ENCODE measurements at places on chromosomes 4 and X.

- DNase-seq: no peak
Observed at GRCh38 chrX:130419263-130419662, 17.5 kb downstream of the RBMX2 start.

DNA sequence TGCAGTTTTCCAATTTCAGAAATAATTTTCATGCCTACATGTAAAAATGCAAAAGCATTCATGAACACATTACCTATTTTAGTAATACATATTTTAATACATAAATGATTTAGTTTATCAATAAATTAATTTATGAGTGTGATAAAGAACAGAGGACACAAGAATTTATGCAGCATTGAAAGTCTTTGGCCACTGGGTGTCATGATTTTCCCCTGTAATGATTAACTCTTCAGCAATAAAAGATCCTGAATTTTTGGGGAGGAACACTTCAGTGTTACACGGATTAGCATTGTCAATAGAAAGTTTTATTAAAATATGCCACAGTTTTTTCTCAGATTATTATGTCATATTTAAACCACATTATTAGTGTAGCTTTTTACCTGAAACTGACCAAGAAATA, 8.6 kb upstream of the VCX2 start:
- no peak for DNase-seq

DNA sequence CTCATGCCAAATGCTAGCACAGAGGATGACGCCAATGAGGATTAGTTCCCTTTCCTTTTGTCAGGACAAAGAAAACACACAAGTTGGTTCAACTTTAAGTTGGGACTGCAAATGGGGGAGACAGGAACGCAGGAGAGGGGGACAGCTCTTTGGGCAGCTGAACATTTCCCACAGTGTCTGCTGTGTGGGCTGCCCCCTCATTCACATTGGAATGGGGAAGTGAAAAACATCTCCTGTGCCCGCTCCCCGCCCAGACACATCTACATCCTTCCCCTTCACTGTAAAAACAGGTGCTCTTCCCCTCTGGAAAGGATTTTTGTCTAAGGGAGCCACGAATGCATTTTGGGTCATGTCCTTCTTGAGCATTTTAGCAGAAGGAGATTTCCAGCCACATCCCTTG, 44.5 kb upstream of the TBC1D9 start:
- no peak for DNase-seq

DNA sequence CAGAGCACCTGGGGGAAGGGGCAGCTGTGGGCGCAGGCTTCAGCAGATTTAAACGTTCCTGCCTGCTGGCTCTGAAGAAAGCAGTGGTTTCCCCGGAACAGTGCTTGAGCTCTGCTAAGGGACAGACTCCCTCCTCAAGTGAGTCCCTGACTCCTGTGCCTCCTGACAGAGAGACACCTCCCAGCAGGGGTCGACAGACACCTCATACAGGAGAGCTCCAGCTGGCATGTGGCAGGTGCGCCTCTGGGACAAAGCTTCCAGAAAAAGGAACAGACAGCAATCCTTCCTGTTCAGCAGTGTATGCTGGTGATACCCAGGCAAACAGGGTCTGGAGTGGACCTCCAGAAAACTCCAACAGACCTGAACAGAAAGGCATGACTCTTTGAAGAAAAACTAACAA, 68.1 kb downstream of the ZC4H2 start:
- no peak for DNase-seq

DNA sequence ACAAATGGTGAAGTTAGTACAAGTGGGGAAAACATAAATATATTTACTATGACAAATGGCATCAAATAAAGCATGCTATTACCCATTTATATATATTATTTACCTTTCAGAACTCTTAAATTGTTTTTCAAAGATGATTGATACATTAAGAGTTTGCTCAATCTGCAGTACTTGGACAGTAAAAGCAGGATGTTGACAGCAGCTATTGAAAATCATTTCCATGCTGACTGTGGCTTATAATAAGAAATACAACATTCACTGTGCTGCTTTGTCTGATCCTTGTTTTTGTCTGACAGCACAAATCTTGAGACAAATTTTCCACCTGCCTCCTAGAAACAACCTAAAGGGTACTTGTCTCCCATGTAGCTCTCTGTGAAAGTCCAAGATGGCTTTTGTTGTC, 134.1 kb upstream of the FAT1 start:
- no peak for DNase-seq

- no peak for DNase-seq
Observed at GRCh38 chr4:85092536-85092935, 126.0 kb upstream of the WDFY3 start.

DNA sequence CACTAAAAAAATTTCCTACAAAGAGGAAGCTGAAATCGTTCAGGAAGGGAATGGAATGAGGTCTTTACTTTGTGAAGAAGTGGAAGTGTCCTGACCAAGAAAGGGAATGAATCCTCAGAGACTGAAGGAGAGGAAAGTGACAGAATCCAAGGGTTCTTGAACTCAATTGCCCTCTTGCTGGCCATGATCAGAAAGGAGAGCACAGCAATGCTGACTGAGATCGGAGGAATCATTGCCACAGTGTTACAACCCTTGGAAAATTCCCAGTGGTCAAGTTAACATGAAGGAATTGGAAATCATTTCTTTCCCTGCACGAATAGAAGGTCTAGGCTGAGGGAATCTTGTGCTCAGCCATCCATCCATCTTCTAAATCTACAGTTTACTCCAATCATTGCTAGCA, 190.0 kb upstream of the NEIL3 start:
- DNase-seq: no peak

DNA sequence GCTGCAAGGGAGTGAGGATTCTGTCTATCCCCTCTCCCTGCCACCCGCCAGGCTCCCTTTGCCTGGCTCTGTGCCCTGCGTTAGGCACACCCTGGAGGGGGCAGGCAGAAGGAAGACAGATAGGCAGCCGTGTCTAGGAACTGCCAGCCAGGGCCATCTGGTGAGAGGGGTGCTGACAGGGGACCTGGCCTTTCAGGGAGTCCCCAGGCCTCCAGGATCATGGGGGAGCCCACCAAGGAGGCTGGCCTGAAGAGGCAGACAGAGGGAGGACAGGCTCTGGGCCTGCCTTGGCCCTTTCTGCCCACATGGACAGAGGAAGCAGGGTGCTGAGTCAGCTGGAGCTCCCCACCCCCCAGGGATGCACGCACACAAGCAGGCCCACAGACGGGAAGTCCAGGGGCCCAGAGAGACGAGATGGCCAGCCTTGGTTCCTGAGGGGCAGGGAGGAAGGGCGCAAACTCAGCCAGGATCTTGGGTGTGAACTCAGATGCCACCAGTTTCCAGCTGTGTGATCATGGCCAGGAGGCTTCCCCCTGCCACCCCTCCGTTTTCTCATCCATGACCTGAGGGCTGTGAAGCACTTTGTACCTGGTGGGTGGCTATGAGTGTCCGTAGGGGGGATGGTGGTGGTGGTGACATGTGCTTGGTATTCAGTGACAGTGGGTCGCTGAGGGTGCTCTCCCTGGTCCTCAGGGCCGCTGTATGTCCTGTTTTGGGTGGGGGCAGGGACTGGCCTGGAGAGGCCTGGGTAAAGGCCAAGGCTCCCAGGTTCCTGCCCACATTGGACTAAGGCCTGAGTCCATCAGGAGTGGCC, 1.8 kb downstream of the SH3BP2 start:
- peak; percentile 80 for DNase-seq

- DNase-seq: no peak
Observed at GRCh38 chr4:40600850-40601249, 28.8 kb downstream of the RBM47 start.

- no peak for DNase-seq
Observed at GRCh38 chrX:83658731-83659130, 150.6 kb downstream of the POU3F4 start.

GRCh38 chrX:7184816-7185215, 36.9 kb upstream of the PUDP start:
- DNase-seq: no peak

- no peak for DNase-seq
Observed at GRCh38 chr4:169029947-169030346, 19.9 kb upstream of the CBR4 start.

- no peak for DNase-seq
Observed at GRCh38 chr4:1449833-1450741, 43.8 kb upstream of the NKX1-1 start.

DNA sequence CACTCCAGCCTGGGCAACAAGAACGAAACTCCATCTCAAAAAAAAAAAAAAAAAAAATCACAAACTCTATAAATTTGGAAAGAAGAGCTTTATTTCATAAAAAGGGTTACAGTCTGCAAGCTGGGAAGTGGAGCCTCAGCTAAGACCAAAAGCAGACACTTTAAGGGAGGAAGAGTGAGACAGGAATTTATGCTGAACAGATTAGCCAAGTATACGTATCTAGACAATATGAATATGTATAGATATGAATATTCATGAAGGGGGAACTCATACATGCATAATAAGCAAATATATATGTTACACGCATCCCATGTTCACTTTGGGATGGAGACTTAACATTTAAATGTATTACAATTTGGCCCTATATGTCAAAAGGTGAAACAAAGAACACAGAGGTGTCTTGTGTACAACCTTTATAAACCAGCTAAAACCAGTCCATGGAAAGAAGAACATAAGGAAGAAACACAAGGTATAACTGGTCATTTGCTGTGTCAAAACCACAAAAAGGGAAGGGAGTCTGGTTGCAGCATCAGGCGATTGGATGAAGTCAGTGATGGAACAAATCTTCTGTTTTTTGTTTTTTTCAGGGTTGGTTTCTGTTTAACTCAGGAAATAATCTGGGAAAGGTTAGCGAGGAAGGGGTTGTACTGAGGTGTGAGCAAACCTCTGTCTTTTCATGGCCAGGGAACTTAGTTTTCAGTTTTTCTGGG, 130.0 kb upstream of the MAOA start:
- no peak for DNase-seq

DNA sequence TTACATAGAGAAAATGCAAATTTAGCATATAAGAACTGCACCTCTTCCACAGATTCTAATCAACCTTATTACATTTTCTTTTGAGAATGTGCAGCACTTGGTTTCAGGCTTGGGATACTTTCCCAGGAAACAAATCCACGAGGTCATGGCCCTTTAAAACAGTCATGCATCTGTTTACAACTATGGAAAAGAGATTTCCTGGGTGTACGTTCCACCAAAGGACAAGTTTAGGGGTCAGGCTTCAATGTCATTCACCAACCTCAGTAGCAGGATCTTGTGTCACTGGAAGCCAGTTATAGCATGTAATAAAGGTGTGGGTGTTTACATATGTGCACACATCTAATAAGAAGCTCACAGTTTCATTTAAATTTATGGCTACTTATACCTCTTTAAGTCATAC, 30.7 kb downstream of the EREG start:
- peak; percentile 61 for DNase-seq

- DNase-seq: no peak
Observed at GRCh38 chrX:7654316-7654715, 188.7 kb upstream of the VCX start.

DNA sequence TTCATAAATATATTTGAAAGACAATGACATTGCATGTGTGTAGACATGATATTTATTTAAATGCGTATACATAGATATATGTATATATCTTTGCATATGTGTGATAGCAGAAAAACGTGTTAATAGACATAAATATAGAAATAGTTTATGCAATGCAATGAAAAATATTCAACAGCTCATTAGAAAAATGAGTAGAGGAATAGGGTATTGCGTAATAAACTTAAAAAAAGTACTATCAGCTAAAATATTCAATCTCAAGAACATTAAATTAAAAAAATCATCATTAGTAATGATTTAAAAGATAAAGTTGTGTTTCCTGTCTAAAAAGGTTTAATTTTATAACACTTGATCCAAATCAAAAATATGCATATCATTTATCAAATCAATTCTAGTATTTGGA, 2101.5 kb upstream of the TENM3 start:
- DNase-seq: no peak

DNA sequence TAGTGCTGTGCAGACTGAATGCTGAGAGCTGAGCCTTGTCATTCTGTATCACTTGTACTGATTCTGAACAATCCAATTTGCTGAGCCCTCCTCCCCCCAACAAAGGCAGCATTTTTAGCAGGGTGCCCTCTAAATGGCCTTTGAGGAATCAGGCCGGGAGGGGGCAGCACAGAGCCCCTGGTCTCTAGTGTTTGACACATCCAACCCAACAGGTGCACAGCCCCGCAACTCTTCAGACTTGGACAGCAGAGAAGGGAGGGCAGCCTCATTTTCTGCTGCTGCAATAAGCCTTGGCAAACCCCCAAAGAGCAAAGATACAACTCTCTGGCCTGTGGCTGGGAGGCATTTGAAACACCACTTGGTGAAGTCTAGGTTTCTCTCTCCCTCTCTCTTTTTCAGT, 3.4 kb downstream of the ATP1B4 start:
- peak; percentile 8 for DNase-seq

GRCh38 chrX:112654871-112655270, 24.9 kb downstream of the LHFPL1 start:
- peak; percentile 46 for DNase-seq

DNA sequence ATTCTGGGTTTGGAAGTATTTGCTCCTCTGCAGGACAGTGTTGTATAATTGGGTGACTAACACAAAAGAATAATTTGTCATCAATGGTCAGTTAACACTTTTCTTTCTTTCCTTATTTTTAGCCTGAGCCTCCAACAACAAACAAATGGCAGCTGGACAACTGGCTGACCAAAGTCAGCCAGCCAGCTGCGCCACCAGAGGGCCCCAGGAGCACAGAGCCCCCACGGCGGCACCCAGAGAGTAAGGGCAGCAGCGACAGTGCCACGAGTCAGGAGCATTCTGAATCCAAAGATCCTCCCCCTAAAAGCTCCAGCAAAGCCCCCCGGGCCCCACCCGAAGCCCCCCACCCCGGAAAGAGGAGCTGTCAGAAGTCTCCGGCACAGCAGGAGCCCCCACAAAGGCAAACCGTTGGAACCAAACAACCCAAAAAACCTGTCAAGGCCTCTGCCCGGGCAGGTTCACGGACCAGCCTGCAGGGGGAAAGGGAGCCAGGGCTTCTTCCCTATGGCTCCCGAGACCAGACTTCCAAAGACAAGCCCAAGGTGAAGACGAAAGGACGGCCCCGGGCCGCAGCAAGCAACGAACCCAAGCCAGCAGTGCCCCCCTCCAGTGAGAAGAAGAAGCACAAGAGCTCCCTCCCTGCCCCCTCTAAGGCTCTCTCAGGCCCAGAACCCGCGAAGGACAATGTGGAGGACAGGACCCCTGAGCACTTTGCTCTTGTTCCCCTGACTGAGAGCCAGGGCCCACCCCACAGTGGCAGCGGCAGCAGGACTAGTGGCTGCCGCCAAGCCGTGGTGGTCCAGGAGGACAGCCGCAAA, 106.0 kb downstream of the KLHL8 start:
- no peak for DNase-seq

DNA sequence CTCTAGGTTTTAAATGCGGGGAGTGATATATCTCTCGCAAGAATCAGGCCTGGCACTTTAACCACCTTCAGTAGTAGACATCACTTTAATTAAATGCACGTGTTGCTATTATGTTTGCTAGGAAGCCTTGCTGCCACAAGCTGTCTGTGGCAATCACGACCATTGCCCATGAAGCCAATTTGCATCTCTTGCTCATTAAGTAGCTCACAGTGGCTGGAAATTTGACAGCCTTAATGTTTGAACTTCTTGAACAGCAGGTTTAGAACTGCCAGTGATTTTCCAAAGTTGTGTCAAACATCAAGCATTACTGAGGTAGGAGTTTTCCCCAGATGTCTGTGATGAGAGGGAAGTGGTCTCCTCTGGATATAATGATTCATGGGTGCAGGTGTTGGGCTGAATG, 642.3 kb upstream of the CPEB2 start:
- DNase-seq: no peak
